ENCODE measurements at places on chromosomes 12 and 14. TPM values are rescaled to one million over a fixed set of nuclear protein-coding genes. Genes with fewer than 3 reads are reported as not detected.

IL22 gene
- not detected for total RNA-seq

MANSC1 gene
- total RNA-seq: 5.5 TPM

OR6C2 gene
- not detected for total RNA-seq

PZP gene
- under 0.01 TPM for total RNA-seq

TROAP gene
- total RNA-seq: 16.7 TPM

MANSC4 gene
- not detected for total RNA-seq

MFAP5 gene
- 1.2 TPM for total RNA-seq

GSG1 gene
- total RNA-seq: not detected

PELI2 gene
- total RNA-seq: 7.9 TPM

CCND2 gene
- 67.9 TPM for total RNA-seq

ADGRD1 gene
- 0.78 TPM for total RNA-seq

SRSF5 gene
- total RNA-seq: 153 TPM

E2F7 gene
- 10.3 TPM for total RNA-seq

KITLG gene
- total RNA-seq: 25.2 TPM

NANOG gene
- total RNA-seq: not detected

KRT7 gene
- total RNA-seq: 5.2 TPM

RAD51AP1 gene
- 4.9 TPM for total RNA-seq

Data from epithelial cell of alveolus of lung (primary cell).